ENCODE measurements at places on chromosomes 12 and 14.

GRCh38 chr12:6941782-6942181 is 1.8 kb upstream of the RNU7-1 start:
- DNase-seq, result no peak

- no peak for DNase-seq
These were observed at the start of gene C12orf56 for GRCh38 chr12:64390275-64390851. C12orf56 (minus strand) TSS chr12:64390758; CDS start chr12:64390565, 193 bp downstream.

DNA sequence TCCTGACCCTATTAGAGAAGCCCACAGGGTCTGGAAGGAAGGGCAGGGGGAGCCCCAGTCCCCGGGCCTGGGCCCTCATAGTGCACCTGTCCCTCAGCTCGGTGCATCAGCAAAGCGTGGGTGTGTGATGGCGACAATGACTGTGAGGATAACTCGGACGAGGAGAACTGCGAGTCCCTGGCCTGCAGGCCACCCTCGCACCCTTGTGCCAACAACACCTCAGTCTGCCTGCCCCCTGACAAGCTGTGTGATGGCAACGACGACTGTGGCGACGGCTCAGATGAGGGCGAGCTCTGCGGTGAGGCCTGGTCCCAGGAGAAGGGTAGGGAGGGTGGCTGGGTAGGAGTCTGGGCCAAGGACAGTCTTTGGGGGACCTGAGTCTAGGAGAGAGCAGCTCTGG is 26.3 kb upstream of the LRP1-AS start:
- no peak for DNase-seq

GRCh38 chr12:95385246-95386035 is 88.5 kb upstream of the METAP2 start:
- no peak for DNase-seq

DNA sequence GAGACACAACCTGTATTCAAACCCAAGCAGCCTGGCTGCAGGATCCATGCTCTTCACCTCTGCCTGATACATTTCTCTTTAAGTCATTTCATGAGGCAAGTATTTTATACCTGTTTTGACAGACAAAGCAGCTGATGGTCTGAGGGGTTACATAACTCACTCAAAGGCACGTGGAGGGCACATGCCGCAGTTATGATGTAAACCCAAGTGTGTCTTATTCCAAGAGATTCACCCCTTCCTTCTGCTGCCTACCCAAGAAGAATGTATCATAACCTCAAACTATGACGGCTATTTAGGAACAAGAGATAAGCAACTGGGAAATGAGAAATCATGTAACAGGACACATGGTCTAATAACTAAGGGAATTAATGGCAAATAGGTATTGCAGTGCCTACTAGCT is 329.8 kb upstream of the TMPO start:
- DNase-seq, result no peak

- DNase-seq, result no peak
These were observed 46.5 kb upstream of the SAV1 start for GRCh38 chr14:50714450-50715073.

DNA sequence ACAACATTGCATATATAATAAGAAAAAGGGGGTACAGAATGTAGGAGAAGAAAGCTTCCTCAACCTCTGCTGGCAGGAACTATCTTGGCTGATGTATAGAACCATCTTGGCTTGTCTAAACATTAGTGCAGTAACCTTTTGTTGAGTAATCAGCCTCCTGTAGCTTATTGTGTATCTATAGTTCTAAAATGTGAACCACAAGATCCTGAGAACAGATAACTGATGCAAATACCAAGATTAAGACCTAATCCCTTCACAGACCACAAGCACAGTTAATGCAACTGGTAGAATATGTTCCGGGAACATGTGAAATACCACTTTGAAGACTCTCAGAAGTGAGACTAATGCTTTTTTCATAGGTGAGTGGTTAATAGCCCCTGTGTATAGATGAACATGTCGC is 50.7 kb upstream of the KCNC2 start:
- no peak for DNase-seq

DNA sequence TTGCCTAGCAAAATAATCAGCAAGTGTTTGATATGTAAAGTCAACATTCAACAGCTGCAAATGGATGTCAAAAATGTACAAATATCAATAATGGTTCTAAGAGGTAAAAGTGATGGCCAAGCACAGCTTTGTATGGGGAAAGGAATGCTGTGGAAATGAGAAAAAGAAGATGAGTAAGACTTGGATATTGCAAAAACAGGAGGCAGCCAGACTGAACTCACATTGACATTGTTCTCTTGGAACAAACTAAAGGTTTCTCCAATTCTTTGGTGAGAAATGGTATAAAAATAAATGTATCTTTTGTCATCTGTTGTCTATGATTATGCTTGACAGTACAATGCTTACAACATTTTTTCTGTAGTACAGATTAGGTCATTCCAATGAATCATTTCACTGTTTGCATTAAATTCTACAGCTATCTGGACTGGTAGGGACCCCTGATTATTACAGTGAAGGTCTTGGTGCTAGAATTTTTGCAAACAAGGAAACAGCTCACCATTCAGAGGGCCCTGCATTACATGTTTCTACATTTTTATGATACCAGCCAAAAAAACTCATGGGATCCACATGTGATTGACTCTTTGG is 465.7 kb downstream of the NOVA1 start:
- DNase-seq, result no peak

DNA sequence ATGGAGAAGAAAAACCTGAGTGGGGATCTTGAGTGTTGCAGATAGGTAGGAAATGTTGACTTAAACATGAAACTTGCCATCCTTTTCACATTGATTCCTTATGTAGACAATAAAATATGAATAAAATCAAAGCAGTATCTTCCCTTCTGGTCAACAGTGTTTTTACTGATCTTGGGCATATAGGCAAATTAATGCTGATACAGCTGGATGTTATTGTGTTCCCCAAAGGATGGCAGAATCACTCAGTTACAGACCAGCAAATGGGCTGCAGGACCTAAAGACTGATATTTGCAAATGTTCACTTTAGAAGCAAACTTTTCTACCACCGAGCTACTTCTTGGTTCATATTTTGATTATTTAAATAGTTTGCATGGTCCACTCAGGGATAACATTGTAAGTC is 33.9 kb downstream of the MTHFD1 start:
- DNase-seq, result no peak

GRCh38 chr12:26783131-26783526 is 49.9 kb downstream of the ITPR2 start:
- no peak for DNase-seq

DNA sequence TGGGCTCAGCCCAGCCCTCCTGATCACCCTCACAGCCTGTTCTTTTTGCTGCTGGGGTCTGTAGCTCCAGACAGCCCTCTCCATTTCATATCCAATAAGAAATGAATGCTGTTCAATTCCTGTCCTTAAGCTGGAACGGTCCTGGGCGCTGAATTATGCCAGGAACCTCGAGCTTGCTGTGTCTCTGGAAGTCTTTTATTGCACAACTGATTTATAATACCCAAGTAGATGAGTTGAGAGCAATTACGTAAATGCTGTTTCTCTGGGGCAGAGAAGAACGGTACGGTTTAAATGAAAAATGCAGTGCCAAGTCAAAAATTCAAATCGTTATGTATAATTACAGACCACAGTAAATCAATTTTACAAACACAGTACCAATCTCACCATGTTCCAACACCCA is 161.0 kb downstream of the SAMD4A start:
- DNase-seq, result no peak

- DNase-seq, result no peak
These were observed 40.6 kb downstream of the SLC15A4 start for GRCh38 chr12:128783129-128783574.

GRCh38 chr14:88380405-88380804 is 5.1 kb upstream of the SPATA7 start:
- no peak for DNase-seq

GRCh38 chr14:38696925-38697324 is 406.1 kb downstream of the SEC23A start:
- DNase-seq, result no peak

DNA sequence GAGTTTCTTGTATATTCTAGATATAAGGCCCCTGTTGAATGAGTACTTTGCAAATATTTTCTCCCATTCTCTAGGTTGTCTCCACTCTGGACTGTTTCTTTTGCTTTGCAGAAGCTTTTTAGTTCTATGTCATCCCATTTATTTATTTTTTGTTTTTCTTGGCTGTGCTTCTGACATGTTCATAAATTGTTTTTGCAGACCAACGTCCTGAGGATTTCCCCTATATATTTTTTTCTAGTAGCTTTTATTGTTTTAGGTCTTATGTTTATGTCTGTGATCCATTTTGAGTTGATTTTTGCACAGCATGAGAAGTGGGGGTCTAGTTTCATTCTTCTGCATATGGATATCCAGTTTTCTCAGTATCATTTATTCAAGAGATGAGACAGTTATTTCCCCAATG is 70.4 kb upstream of the BTG1 start:
- DNase-seq, result no peak

- no peak for DNase-seq
These were observed 47.9 kb downstream of the FGD6 start for GRCh38 chr12:95169368-95169767.

GRCh38 chr12:43333644-43334043 is 218.4 kb downstream of the ADAMTS20 start:
- no peak for DNase-seq

DNA sequence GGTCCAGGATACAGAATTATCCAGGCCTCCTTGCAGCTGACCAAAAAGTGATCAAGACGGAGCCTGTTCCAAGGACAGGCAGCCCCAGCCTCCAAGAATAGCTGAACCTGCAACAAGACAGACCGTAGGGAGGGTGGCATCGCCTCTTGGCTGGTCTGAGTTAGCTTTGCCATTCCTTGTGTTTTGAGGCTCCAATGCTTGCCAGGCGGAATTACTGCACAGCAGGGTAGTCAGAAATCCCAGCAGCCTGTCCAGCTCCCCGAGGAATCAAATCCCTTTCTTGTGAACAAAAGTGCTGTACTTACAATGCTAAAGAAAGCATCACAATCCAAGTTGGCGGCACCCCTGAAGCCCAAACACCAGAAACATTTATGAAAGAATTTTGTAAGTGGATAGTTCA is 246.9 kb downstream of the TMEM132C start:
- no peak for DNase-seq

DNA sequence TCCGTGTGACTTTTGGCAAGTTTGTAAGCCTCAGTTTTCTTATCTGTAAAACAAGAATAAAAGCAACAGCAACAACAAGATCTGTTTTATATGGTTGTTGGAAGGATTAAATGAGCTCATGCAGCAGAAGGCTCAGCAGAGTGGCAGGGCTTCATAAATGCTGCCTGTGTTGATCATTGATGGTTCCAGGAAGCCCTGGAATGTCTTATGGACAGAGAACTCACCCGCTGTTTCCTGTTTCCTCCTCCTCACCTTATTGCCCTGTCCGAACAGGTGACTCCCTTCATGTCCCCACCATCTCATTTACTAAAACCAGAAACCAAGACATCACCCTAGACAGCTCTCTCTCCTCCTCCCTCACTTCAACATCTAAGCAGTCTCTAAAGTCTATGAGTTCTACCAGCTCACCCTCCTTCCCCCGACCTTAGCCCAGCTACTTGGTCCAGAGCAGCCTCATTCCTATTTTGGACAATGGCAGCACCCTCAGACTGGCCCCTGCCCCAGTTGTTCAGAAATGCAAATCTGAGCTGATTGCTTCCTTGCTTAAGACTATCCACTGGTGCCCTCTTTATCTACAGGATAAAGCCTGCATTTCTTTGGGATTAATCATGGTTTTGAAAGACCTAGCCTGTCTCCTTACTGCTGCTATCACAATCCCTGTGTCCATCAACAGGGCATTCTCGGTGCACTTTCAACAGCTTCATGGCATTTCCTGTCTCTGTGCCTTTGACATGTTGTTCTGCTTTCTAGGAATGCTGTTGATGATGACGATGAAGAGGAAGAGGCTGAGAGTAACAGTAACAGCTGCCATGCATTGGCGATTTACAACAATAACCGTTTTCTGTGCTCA is 21.4 kb upstream of the GSG1 start:
- DNase-seq, result no peak

DNA sequence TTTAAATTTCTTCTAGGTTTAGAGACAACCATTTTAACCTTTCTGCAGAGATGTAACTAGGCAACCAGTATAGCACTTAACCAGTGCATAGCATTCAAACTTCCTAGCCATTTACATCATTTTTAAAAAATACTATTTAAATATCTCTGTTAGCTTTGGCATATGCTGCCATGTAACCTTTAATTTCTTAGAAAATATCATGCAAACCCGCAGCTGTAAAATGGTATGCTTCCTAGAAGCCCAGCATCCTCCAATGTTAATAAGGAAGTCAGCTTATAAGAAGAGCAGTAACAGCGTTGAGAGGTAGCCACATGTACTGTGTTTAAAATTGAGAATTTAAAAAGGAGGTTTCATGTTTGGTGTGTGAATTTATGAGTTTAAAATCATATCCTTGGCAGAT is 22.8 kb downstream of the GNG2 start:
- no peak for DNase-seq

- DNase-seq, result no peak
These were observed 157.4 kb upstream of the TMEM260 start for GRCh38 chr14:56422221-56422620.

GRCh38 chr14:68819260-68819691 is 26.4 kb upstream of the ZFP36L1 start:
- no peak for DNase-seq

DNA sequence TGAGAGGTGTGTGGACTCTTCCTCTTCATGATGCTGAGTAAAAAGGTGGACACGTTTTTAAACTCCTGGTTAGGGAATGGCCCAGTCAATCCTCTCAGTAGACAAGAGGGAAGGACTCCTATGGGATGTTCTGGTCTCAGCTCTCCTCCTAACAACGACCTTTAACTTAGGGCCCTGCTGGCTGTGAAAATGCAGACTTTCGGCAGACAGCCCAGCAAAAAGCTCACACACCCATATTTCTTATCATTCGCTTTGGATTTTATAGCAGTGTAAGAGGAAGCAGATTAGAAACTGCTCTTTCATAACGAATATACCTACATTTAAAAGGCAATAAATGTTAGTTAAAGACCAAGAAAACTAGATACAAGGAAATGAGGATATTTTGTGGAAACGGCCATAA is 18.0 kb upstream of the YARS2 start:
- no peak for DNase-seq

GRCh38 chr12:51630986-51631385 is 40.0 kb downstream of the SCN8A start:
- no peak for DNase-seq

DNA sequence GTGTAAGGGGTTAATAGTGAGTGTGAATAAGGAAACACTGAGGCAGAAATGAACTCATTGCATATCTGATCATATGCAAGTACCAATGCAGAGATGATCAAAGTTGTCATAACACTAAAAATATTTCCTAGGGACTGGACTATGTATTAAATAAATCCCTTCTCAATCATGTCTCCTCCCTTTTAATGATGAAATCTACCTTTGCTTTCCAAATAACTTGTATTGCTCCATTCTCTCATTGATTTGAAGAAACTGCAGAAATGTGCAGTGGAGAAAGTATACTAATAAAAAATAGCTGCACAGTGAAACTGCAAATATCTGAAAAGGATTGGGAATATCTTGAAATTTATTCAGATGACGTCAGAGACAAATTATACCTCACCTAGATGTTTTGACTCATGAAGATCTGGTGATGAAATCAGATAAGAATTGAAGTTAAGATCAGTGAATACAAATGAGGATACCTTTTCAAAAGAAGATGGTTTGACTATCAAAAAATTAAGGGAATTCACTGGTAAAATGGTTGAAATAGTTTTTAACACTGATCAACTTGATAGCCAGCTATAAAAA is 1264.9 kb upstream of the USP15 start:
- DNase-seq, result no peak
